Hypothalamus (tissue), 51 donors: ENCODE measurements at places on chromosomes 6 and 20.

DNA sequence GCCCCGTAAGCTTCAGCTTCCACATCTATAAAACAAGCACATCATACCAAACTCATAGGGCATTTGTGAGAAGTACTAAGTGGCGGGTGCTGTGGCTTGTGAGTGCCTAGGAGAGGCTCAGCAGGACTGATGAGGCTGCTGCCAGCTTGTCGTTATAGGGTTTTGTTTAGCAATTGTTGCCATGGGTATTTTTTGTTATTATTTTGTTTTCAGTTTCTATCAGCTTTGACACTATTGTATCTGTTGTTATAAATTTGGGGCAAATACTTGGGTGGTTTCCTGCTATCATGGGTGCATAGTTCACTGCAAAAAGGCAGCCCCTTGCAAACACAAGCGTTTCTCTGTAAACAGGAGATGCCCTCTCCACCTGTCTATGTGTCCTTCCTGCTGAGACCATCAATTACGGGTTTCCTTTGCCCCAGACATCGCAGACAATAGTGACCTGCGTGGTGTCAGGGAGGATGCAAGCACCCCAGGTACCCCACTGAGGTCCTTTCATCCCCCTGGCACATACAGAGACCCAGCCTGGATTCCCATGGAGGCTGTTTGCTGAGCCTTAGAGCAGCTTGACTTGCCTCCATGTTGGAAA is 3.1 kb upstream of the CCDC167 start:
- DNase-seq: no peak

GRCh38 chr6:43297644-43298564 is at the start of gene SLC22A7:
Gene SLC22A7 (plus strand): TSS chr6:43298260. CDS start chr6:43298359, 99 bp downstream.
- no peak for DNase-seq

DNA sequence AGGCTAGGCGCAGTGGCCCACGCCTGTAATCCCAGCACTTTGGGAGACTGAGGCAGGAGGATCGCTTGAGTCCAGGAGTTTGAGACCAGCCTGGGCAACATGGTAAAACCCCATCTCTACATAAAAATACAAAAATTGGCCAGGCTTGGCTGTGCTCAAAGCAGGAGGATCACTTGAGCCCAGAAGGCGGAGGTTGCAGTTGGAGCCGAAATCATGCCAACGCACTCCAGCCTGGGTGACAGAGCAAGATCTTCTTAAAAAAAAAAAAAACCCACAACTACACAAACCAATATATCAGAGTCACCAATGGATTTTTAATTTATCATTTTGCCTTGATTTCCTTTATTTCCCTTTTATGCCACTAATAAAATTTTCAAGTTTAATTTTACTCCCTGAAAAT is 9.3 kb downstream of the MAP3K5 start:
- no peak for DNase-seq

- no peak for DNase-seq
Measured at GRCh38 chr6:155521719-155522118, 66.1 kb upstream of the NOX3 start.
